ENCODE measurements at places on chromosomes 3 and 15.

DNA sequence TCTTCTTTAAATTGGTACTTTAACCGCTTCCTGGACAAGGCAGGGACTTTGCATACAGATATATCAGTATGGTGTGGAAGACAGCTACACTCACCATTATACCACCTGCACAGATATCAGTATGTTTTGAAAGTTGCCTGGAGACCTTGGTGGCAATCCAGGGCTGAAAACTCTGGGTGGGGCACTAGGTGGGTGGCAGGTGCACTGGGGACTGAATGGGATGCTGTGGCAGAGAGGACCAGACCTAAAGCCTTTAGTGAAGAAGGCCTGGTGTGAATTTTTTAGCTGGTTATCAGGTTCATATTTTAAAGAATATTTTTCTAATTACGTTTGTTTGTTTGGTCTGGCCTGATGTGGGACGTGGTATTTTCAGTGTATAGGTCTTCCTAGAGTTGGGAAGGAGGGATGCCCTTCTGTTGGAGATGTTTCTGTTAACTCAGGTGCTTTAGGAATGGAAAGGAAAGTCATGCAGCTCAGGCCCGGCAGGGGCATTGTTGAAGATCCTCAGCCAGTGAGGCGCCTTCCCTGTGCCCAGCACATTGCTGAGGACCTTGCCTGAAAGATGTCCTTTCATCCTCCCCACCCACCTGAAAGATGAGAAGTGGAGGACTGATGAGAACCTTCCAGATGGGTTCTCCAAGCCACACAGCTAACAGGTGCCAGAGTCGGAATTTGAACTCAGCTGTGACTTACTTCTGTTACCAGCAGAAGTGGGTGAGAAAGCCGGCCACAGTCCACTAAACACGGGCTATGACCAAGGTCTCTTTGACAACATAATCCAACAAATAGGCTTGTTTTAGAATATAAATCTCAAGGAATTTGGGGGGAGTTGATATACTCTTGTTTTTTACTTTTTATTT lies 77.3 kb downstream of the APBA2 start:
- DNase-seq, result no peak

DNA sequence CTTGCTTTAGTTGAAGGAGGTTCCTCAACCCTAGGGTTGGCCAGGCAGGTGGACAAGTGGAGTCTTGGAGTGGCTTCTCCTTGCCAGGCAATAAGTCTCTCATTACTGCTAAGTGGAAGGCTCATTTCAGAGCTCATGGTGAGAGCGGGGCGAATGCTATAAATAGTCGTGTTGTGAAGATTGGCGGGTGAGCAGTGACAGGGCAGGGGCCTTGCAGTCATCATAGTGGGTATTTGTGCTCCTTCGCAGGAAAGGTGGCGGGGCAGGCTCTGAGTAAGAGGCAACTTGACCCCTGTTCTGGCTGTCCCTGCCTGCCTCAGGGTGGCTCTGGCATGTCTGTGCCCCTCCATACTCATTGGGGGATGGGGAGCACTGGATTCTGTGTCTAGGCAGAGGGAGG lies 8.7 kb upstream of the GRM2 start:
- no peak for DNase-seq

- no peak for DNase-seq
Observed at GRCh38 chr3:29324180-29324651, 43.3 kb downstream of the RBMS3 start.

GRCh38 chr15:58471348-58471747 lies 39.6 kb downstream of the LIPC start:
- no peak for DNase-seq

DNA sequence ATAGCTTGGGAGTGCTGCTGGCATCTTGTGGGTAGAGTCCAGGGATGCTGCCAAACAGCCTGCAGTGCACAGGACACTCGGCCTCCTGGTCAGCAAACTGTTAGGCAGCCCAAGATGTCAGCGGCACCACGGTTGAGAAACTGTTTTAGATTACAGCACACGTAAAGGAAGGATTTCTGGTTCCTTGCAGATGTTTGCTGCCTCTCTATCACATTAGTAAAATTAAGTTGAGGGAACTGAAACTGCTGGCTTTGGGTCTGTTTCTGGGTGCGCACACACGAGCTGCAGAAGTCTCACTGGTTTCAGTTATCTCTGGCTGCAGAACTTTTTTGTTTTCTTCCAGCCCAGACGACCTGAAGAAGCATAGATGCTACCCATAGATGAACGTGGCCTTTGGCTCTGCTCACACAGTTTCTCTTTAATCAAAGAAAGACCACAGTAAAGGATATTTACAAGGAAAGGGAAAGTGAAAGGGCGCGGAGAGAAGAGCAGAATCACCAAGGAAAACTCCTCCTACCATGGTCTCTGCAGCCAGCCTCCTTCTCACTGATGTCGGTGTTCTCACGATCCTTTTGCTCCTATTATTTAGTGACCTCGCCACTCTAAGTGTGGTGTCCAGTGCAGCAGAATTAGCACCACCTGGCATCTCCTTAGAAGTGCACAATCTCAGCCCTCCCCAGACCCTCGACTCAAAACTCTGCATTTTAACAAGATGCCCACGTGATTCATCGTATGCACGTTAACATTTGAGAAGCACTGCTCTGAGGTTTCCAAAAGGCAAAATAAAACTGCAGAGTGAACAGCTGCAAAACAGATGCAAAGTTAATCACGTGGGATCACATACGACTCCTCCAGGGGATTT lies 50.6 kb upstream of the AKAP13 start:
- DNase-seq, result no peak

GRCh38 chr15:63887630-63888029 lies 53.9 kb upstream of the HERC1 start:
- no peak for DNase-seq

DNA sequence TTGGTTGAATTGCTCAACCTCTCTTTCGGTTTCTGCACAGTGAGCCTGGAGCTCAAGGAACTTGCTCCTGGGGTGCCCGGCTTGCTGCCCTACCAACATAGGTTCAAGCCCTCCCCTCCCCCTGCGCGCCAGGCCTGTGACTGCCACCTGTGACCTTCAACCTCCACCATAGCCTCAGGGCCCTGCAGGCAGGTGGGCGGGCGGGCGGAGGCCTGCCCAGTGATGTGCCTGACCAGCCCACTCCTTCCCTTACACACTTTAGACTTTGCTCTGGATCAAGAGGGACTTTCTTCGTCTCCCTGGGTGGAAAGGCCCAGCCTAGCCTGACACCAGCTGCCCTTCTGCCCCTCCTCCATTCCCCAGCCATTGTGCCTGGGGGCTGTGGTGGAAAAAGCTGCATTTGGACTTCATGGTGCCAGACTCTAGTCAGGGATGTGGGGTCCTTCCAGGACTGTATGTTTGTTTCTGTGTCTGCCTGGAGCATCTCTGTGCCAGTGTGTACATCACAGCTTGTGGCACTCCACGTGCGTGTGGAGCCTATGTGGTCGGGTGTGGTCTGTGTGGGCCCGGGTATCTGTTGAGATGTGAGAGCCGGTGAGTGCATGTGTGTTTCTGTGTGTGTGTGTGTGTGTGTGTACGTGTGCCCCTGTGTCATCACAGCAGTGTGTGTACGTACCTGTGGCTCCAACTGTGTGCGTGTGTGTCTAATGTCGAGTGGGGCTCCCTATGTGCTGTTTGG lies 9.5 kb downstream of the PRKCD start:
- DNase-seq, result no peak

GRCh38 chr3:170057550-170057949 lies 19.8 kb downstream of the GPR160 start:
- DNase-seq, result no peak

DNA sequence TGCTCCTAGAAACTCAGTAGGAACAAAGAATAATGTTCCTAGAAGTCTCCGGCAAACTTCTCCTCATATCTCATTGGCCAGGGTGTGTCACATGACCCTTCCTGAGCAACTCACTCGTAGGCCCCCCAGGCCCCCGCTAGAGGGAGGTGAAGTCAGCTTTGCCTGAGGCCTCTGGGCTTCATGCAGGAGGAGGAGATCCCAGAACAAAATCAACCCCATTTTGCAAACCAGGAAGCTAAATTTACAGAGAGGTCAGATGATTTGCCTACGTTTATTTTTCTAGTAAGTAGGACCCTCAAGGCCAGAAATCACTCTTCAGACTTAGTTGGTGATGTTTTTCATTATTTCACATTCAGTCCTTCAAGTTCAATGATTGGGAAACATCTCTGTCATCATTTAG lies 99.1 kb downstream of the SSR3 start:
- DNase-seq, result no peak

- DNase-seq, result no peak
Observed at GRCh38 chr3:147640781-147641180, 231.6 kb downstream of the ZIC1 start.

DNA sequence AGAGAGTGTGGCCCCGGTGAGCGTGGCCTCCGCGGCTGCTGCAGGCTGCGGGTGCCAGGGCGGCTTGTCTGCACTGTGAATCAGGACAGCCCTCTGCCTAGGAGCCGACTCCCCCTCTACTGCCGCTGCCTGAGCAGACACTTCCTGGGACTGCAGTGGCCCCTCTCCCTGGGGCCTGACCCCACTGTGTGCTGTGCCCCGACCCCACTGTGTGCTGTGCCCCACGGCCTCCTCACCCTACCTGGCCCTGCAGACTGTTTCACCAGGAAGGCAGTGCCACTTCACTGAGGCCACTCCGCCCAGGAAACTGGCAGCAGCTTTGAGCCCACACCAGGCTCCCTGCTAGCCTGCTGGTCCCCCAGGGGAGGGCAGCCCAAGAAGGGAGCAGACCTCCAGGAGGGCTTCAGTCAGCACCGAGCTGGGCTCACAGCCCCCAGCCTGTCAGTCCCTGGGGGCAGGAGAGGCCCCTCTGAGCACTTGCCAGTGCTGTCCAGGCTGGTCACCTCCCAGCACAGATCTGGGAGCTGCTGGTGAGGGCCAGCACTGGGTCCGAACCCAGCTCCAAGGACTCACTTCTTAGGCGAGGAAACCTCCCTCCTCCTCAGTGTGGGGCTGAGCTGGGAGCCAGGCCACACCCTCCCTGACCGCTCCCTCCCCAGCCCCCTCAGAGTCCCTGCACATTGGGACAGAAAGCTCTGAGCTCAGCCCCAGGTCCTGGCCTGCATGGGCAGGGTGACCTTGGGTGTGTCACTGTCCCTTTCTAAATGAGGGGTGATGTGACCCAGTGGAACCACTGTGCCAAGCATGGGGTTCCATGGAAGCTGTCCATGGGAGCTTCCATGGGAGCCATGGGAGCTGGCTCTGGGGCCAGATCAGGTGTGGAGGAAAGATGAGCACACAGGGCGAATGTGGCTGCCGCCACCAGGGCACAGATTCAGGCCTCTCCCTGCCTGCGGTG lies 56.8 kb downstream of the DNAJB8 start:
- no peak for DNase-seq

DNA sequence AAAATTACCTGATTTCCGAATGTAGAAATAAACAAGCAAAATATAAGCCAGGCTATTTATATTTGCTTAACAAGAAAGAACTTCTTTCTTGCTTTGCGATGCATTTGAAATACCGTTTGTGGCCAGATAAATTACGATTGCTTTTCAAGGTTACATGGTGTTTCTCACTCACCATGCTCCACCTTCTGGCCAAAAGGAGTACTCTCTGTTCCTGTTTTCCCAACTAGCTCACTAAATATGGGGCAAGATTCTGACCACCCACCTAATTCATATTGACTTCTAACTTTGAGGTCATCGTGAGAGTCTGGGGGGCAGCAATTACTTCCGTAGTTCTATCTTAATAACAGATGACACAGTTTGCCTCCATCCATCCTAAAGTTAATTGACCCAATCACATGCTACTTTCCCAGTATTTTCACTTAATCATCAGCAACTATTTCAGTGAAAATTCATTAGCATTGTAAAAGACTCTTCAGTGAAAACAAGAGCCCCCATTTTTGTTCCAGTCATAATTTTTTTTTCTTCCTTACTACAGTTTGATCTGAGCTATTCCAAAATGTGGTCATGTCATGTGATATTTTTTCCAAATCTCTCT lies 25.9 kb downstream of the ACP3 start:
- DNase-seq, result peak; percentile 47

DNA sequence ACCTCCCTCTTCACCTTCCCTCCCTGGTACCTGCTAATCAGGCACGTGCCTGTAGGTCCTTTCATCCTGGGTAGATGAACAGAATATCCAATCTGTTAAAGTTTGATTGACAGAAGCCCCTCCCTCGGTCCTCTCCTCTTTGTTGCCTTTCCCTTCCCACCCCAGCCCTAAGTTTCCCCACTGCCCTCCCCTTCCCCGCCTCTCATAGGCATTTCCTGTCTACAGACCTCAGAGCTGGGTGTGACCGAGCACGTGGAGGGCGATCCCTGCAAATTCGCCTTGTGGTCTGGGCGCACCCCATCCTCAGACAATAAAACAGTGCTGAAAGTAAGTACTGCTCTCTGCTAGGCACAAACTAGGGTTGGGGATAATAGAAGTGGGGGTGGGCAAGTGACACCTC lies 239.2 kb upstream of the UMPS start:
- DNase-seq, result no peak

DNA sequence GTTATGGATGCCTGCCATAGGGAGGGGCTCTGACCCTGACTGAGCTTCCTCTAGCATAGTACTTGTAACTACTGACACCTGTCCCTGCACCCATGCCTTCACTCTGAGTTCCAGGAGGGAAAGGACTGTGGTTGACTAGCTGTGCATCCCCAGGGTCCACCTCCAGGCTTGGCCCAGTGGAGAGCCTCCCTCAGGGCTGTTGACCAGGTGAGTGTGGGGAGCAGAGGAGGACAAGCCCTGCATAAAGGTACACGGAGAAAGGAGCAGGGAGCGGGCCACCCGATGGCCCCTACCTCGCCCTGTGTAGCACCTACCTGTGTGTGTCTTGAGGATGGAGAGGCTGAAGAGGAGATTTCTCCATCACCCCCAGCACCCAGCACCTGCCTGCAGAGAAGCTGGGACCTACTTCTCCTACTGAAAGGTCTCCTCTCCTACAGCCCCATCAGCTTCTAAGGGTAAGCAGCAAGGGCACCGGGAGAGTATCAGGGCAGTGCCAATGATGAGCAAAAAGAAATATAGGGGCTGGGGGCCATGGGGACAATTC lies 6.7 kb upstream of the LTF start:
- DNase-seq, result no peak

GRCh38 chr3:127368186-127369032 lies 80.6 kb upstream of the PRR20G start:
- DNase-seq, result no peak

DNA sequence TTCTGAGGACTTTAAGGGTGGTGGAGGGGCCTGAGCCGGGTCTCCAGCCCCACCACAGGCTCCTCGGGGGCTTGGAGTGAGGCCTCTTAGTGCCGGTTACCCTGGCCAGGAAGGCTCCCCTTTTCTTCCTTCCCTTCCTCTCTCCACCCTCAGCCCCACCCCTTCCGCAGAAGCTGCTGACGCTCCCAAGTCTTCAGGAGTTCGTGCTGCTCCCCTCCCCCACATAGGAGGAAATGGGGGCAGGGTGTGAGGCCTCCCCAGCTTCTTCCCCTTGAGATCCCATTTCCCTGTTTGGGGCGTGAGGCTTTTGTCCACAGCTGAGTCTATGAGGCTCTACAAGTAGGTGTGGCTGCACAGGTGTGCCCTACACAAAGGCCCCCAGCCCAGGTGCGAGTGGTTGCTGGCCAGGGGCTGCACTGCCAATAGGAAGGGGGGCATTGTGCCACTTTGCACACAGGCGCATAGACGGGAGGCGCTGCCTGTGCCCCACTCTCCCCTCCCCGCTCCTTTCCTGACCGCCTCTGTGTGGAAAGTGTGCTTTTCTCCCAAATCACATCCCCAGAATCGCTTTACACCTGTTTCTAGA lies 915 bp upstream of the CALML4 start:
- no peak for DNase-seq

Data from right renal cortex interstitium (tissue), 3 donors.